Brain pericyte (primary cell): ENCODE measurements at places on chromosomes 2 and 18.

- no peak for DNase-seq
Measured at GRCh38 chr2:177649568-177650518, 257.3 kb downstream of the AGPS start.

DNA sequence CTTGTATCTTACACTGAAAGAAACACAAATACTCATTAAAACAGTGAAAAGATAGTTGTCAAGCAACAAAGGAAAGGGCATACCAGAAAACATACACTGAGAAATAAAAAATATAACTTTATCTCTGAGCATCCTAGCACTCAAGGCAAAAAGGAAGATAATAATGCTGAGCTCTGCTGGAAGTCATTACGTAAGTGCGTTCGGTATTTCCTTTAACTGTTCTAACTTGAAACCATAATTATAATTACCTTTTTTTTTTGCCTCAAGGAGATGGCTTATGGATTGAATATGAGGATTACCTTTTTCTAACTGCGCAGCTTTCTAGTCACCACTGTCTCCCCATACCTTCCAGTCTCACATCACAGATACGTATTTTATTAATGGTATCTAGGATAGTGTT, 308.1 kb downstream of the GBX2 start:
- DNase-seq = no peak

- DNase-seq = no peak
Measured at GRCh38 chr2:238202326-238203093, 985 bp downstream of the ILKAP start.

DNA sequence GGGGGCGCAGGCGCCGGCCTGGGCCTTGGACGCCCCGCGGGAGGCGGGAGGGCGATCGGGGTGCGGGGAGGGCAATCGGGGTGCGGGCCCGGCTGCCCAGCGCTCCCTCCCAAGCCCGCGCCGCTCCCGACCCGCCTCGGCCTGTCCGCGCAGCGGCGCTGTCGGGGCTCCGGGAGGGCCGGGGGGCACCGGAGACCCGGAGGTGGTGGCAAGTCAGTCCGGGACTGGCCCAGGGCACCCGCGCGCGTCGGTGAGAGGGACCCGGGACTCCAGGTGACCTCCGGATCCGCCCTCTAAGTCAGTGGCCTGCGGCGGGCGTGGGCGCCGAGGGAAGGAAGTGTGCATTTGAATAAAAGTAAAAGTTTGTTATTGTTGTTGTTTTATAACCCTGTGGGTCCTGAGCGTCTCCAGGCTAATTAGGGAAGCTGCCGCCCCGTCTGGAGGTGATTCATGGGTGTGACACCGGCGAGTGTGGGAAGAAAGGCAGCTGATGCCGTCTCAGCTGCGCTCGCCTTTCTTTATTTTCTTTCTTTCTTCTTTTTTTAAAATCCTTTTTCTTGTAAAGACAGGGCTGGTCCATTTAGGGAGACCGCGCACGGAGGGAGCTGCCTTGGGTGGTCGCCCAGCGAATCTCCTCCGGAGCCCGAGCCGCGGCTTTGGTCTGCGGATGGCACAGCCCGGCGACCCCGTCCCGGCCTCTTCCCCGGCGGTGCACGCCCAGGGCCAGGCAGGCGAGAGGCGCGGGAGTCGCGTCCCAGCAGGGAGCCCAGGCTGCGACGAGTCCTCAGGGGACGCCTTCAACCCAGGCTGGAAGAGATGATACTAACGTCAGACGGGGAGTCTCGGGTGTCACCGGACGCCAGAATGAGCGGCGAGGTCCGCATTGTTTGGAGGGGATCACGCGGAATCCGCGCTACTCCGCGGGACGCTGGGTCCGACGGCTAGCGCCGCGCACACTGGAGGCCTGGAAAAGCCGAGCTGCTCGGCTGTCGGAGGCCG, 627 bp upstream of the CRACDL start:
- DNase-seq = no peak

DNA sequence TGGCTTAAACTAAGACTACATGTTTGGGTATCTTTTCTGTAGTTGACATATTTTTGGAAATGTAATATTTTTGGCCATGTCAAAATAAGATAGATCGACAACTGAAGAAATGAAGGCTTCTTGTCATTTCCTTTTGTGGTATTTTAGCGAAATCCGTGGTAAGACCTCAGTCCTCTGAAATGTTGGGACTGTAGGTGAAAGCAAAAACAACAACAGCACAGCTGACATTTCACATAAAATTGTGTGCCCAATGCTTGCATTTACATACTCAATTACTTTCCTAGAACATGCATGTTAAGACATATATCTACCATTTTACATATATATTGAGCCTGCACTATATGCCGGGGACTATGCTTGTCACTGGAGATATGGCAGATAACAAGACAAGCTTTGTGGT, 50.2 kb downstream of the SPP2 start:
- no peak for DNase-seq

DNA sequence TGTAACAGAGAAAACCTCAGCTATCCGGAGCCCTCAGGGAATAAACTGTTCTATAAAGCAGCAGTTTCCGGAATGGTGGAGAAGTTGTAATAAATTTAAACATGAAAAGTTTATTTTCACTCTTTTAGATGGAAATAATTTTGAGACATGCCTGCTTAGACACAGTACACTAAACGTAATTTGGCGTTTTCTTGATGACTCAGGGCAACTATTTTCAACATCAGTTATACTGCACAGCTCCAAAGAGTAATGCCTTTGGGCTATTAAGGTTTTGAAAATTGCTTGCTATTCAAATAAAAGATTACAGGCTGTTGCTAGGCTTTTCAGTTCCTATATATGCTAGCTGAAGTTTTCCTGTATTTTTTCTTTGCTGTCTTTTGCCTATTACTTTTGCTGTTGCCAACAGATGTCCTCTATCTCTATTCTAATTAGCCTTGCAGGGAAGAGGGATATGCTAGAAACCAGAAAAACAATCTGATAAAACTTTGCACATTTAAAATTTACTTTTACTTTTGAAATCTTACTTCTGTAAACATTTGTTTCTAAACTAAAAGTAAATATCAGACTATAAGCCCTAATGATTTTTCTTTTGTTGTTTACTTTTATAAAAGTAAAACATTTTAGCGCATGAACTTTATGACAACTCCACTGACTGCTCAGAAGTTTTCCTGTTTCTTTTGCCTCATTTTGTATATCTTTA, 113.4 kb upstream of the WDSUB1 start:
- no peak for DNase-seq

- no peak for DNase-seq
Measured at GRCh38 chr2:121191191-121192170, 93.5 kb downstream of the TFCP2L1 start.

GRCh38 chr2:149468636-149469035, 118.9 kb downstream of the MMADHC start:
- DNase-seq = no peak

- no peak for DNase-seq
Measured at GRCh38 chr18:10304853-10305252, 149.6 kb upstream of the APCDD1 start.

GRCh38 chr2:96146881-96147592, 1.8 kb upstream of the DUSP2 start:
- DNase-seq = no peak

DNA sequence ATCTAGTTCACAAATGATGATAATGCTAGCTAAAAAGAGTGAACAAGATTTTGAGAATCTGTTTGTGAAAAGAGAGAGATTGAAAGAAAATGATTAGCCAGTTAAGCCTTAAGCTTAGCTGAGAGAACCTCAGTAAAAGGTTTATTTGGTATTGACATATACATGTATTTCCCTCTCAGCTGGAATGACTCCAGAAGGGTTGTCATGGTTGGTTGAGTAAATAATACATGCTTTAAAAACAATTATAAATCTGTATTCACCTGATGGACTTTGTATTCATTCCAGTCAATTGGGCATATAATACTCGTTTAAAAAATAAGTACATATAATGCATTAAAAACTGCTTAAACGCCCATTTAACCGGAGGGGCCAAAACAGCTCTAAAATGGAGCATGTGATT, 181.4 kb downstream of the GRB14 start:
- no peak for DNase-seq

- DNase-seq = no peak
Measured at GRCh38 chr2:17571681-17572080, 31.2 kb downstream of the VSNL1 start.

- no peak for DNase-seq
Measured at GRCh38 chr2:31414601-31415241, at the start of gene XDH. TSS of gene XDH (minus strand) at chr2:31414742. CDS start at chr2:31414666, 76 bp downstream.

- DNase-seq = no peak
Measured at GRCh38 chr2:151395509-151396374, 14.0 kb upstream of the RIF1 start.

GRCh38 chr18:48874701-48875162, 76.0 kb downstream of the SMAD7 start:
- no peak for DNase-seq

DNA sequence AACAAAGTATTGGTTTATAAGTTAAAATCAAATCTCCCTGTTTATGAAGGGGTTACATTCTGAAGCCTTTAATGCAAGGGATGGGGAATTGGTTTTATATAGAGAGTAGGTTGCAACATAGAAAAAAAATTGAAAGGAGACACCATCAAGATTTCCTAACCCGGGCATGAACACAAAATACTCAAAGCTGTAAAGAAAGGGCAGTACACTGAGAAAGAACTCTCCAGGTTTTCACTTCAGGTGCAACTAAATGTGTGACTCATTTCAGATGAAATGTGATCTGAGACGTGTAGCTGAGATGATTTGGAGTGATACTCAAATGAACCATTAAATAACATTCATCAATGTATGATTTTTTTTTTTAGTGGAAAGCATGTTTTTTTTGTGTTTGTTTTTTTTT, 43.6 kb downstream of the SANBR start:
- no peak for DNase-seq

DNA sequence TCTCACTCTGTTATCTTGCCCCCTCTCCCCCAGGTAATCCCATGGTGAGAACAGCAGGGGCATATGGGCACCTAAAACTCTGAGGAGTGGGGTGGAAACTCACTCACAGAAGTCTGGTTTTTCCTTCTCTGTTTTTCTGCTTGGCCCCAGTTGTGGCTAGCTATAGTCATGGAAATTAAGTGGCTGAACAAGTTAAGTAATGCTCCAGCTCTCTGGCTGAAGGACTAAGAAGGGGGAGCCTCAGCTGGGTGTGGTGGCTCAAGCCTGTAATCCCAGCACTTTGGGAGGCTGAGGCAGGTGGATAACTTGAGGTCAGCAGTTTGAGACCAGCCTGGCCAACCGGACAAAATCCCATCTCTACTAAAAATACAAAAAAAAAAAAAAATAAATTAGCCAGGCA, 261.0 kb downstream of the TPGS2 start:
- DNase-seq = no peak

GRCh38 chr2:119755906-119756305, 3.8 kb upstream of the PTPN4 start:
- DNase-seq = no peak

GRCh38 chr2:166091439-166091838, 36.4 kb downstream of the SCN1A start:
- no peak for DNase-seq

DNA sequence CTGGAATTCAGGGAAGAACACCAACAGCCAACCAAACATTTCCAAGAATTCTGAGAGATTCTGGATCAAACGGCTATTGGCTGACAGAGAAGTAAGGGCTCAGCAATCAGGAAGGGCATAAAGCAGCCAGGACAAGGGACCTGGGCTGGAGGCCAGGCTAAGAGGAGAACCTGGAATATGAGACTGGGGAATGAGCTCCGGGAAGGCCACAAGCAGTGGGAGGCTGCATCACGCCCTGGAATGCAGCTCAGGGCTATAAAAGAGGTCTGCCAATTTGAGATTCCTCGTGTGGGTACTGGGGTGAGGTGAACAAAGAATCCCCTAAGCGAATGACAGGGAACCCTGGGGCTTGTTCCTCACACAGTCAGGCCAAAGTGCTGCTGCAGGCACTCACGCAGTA, 60.4 kb downstream of the ANO7 start:
- DNase-seq = no peak

DNA sequence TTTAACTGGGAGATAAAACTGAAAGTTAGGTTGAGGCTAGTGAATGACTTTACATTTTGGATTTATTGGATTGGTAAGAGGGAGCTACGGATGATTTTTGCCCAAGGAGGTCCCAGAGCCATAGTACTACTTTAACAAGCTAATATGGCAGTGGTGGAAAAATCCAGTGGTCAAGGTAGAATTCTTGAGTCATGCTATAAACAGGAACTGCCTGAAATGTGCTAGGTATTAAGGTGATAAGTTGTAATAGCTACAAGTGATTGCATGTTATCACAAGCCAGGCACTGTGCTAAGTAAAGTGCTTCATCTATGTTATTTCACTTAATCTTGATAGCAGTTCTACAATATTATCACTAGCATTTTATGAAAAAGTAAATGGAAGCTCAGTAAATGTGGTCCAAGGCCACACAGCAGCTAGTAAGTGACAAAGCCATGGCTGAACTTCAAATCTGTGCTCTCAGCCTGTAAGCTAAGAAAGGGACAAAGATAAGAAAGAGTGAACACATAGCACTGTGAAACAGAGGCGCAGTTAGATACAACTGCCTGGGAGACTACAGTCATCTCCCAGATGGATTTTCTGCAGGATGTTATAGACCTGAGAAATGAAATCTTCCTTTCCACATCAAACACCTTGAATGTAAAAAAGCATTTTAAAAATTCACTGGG, 469.6 kb downstream of the TGIF1 start:
- DNase-seq = no peak

DNA sequence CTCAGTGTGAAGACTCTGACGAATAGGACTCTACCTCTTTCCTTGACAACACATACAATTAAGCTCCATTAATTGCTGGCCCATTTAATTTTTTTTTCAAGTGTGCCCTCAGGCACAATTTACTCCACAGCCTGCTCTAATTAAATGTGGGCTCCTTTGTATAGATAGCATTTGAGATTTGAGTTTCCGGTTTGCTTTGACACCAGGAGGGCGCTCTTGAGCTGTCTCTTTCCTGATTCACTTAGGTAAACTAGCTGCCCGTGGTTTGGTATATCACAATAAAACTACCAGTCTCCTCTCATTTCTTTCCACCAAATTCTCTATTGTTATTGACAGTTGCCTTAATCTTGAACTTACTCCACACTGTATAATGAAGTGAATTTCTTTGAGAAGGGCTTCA, 666.0 kb downstream of the DSC3 start:
- DNase-seq = no peak

DNA sequence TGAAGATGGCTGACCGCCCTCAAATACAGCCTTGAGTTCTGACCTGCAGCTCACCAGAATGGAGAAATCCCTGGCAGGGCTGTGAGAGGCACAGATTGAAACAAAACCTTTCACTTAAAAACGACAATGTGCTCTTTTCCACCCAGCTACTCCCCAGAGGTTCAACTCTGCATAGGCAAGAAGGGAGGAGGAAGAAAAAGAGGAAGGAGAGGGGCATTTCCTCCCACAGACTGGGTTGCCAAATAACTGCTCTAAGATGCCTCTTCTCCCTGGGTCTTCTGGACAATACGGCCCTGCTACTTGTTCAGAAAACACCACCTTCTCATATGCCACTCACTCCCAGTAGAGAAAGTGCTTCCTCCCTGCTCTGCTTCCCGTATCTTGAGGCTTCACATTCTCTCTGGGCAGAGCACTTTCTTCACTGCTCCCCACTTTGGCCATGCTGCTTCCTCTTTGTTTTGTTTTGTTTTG, 136.4 kb upstream of the SLC1A4 start:
- no peak for DNase-seq
